ENCODE measurements at places on chromosomes 1 and 21.

DNA sequence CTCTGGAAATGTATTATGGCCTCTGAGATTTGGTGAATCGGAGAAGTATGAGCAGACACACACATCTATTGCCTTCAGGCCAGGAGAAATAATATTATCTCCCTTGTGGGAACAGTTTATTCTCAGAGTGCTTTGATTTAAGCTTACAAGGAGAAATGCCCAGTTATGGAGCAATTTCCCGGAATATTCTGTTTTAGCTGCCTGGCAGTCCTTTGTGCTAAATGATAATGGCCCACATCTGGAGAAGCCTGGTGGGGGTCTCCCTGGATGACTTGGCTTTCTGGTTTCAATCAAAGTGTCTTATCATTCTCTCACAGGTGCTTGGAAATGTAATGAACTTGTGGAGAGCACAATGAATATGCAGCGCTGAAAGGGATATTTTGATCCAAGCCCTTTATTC, 389.6 kb upstream of the USP24 start:
- no peak for DNase-seq

GRCh38 chr1:28157894-28158293, 18.6 kb downstream of the PTAFR start:
- no peak for DNase-seq

DNA sequence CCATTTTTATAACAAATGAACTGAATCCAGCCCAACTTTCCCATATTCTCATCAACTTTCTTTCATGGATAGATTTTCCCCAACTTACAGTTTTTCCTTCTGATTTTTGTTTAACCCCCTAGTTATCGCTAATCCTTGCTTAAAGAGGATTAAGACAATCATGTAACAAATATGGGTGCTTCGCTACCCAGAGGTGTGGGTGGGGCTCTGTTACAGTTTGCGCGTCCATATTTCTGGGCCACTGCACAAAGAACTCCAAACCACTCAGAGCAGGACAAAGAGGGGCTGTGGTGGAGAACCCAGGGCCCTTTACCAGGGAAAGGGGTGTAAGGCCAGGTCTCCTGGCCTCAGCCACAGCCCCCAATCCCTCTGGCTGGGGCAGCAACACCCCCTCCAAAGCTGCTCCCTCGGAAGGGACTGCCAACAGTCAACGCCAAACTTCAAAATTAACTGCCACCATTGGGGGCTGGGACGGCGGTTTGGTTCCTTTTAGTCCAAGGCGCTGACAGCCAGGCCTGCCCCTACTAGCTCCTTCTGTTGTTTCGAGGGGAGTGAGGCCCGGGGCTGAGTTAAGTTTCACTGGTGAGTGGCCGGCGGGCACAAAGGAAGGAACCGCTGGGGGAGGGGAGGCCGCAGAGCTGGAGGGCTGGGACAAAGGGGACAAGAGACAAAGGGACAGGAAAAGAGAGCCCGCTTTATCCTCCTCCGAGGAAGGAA, 27.9 kb downstream of the SSBP3 start:
- DNase-seq: no peak

DNA sequence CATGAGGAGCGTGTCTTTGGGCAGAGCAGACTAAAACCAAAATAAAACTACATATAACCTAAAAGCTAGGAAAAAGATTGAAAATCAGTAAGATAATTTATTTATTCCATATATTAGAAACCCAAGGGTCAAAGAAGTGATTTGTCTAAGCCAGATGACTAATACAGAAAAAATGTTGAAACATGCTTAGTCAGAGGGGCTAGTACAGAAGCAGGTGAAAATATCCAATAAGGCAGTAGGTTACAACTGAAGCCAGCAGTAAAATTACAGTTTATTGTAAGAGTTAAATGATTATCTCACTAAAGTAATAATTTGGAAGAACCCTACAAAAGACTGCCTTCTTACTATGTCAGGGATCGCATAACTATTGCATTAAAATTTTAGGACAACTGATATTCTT, 1190.9 kb upstream of the PRMT6 start:
- DNase-seq: no peak

DNA sequence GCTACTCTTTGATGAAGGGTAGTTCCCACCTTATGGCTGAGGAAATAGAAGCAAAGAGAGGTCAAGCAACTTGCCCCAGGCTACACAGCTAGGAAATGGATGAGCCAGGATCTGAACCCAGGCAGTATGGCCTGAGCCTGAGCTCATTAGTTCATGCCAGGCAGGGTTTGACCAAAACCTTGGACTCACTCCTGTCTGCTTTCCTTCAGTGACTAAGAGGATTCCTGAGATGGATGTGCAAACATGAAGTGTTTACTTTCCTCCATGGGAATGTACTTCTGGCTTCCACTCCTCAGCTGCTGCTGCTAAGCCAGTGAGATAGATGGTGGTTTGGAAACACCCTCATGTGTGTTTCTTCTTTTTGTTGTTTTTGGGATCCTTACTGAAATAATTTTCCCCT, 35.1 kb upstream of the ERRFI1 start:
- no peak for DNase-seq

- no peak for DNase-seq
Measured at GRCh38 chr21:45050345-45050796, 24.0 kb upstream of the ADARB1 start.

GRCh38 chr1:172162236-172162635, 258.2 kb upstream of the C1orf105 start:
- no peak for DNase-seq

DNA sequence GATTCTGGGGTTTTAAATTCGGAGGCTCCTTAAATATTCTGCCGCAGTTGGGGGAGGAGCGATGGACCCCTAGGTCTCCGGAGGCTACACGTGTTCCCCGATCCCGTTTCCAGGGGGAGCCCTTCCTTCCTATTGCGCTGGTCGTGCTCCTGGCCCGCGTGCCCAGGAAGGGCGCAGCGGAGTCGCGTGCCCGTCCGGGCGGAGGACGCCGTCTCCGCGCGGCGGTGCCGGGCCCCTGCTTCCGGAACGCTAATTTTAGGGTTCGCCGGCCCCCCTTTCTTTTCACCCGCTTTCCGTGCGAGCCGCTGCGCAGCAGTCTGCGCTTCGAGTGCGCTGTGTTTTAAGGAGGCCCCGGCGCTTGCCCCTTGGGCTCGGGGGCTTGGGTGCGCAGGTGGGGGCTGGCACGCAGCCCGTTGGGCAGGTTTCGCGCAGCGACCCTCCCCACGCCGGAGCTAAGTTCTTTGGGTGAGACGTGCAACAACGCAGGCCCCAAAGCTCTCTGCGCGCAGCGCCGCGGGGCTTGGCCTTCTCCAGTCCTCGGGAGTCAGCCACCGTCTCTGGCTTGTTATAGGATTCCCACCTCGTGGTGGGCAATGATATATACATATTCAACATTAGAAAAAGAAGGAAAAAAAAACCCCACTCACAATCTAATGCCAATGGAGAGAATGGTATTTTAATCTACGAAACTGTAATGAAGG, 43.5 kb upstream of the DNAJC6 start:
- DNase-seq: peak; percentile 33

- peak; percentile 78 for DNase-seq
Measured at GRCh38 chr21:38938343-38938742, 132.6 kb downstream of the ETS2 start.

Measured in NCI-H748 treated with DMSO at 0.1 percent for 48 hours (cell line).